ENCODE measurements at places on chromosomes 6 and 20.

GRCh38 chr20:2125474-2126112, 24.0 kb downstream of the STK35 start:
- no peak for DNase-seq

GRCh38 chr20:31845300-31845863, at the start of gene FOXS1:
TSS of gene FOXS1 (minus strand) at chr20:31845604. CDS start at chr20:31845542, 62 bp downstream.
- DNase-seq, result no peak

GRCh38 chr6:34489207-34489805, 23.4 kb downstream of the PACSIN1 start:
- no peak for DNase-seq

DNA sequence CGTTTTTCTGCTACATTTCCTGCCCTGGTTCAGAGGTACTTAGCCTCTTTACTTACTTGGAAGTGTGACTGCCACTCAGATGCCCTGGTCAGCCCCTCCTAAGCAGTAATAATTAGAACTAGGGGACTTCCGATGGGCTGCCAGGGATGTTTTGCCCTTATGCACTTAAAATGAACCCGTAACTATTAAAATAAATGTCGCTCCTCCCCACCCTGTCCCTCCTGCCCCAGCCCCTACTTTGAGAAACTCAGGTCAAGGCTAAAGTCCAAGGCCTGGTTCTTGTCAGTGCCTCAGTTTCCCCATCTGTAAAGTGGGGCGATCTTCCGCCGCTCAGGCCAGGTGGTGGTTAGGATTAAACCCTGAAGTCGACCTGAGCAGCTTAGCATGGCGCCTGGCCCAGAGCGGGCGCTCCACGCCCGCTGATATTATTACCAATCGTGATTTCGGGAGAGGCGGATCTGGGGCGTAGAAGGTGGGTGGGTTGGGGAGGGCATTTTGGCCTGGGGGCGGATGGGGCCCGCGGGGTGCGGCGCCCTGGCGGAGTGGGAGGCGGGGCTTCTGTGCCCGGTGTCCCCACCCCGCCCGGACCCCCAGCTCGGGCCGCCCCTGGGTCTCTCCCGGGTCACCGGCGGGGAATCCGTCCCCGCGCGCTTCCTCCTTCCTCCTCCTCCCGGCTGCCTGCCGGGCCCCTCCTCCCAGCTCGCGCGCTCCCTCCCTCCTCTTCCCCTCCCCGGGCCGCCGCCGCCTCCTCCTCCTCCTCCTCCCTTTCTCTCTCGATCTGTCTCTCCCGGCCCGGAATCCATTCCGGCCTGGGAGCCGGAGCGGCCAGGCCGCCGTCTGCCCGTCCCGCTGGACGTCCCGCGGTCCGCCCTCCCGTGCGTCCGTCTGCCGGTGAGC, at the start of gene SRC:
Gene SRC (plus strand): TSS at position 802 of the 897 bp plus-strand sequence. CDS start 38,014 bp downstream, outside the sequence.
- DNase-seq, result peak; percentile 57

DNA sequence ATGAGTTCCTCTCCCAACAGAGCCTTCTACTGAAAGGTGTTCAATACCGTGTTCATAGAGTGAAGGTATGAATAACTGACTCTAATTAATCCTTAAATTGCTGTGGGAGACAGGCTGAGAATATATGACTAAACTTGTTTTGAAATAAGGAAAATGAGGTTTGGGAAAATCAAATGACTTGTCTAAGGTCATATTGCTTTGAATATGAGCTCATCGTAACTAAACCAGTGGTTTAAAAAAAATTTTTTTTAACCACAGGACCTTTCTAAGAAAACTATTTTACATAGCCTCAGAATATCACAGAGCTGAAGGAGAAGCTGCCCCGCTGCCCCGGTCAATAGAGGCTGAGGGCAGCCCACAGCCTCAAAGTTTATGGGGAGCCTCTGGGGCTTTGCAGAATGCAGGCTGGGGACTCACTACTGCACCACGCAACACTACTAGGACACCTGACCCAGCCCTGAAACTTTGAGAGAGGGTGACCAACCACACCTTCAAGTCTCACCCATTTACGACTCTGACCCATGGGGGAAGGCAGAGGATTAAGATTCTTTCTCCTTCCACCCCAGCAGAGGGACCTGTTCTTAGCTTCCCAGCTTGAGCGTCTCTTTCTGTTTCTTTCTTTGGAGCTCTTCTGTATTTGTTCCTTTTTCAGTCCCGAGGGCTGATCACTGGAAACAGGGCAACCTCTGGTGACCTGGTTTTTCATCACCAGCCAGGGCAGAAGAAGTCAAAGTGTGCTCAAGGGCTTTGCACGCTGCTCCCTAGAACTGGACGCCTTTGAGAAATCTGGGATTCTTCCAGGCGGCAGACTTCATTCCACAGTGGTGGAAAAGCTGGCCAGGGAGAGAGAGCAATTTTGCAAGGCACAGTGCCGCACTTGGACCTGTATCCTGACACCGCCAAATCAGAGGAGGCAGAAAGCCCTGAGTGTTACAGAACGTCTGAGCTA, 220.2 kb downstream of the ATXN1 start:
- no peak for DNase-seq

- no peak for DNase-seq
Observed at GRCh38 chr6:149468179-149468578, 16.6 kb downstream of the ZC3H12D start.

GRCh38 chr6:89951574-89952104, 57.4 kb downstream of the GJA10 start:
- peak; percentile 83 for DNase-seq

GRCh38 chr6:87350516-87350915, 5.9 kb downstream of the C6orf163 start:
- DNase-seq, result no peak

DNA sequence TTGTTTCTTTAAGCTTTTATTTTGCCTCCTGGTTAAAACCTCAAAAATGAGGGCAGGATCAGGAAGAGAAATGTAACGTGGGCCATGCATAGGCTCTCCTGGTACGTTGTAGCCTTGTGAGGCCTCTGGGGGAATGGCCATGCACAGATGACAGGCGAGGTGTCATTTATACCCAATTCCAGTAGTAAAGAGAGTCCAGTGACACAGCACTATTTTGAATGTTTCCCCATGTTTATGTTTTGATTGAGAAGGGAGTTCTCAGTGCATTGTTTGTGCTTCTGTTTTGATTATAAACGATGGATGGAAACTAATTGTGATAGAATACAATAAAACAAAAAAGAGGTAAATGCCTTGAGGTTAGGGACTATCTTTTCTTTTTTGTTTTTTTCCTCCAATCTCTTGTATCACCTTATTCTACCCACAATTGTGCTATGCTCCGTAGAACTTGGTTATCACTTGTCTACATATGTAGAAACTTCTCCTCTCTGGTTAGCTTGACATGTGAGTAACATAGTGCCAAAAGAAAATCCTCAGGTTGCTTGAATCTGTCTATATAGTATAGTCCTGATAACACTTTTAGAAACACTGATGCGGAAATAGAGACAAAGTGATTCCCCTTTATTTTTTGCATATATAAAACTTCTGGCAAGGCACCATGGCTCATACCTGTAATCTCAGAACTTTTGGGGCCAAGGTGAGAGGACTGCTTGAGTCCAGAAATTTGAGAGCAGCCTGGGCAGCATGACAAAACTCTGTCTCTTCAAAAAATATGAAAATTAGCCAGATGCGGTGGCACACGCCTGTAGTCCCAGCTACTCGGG, 6.9 kb upstream of the SMIM28 start:
- DNase-seq, result no peak

DNA sequence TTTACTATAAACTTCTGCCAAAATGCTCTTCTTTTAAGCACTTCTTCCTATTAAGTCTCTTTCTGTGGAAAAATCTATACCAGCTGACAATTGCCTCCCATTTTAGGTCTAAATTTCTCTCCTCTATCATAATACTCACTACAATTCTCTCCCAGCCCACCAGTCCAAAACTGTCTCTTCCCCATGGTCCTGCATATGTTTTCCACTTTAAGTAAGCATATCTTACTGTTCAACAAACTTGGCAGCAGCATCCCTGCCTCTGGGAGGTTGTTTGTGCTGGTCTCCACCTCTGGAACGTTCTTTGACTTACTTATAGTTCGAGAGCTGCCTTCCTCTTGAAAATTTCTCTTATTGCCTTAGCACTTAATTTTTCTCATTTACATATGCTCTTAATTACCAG, 180.5 kb downstream of the COL12A1 start:
- no peak for DNase-seq

- DNase-seq, result no peak
Observed at GRCh38 chr6:6230286-6230685, 90.2 kb downstream of the F13A1 start.

DNA sequence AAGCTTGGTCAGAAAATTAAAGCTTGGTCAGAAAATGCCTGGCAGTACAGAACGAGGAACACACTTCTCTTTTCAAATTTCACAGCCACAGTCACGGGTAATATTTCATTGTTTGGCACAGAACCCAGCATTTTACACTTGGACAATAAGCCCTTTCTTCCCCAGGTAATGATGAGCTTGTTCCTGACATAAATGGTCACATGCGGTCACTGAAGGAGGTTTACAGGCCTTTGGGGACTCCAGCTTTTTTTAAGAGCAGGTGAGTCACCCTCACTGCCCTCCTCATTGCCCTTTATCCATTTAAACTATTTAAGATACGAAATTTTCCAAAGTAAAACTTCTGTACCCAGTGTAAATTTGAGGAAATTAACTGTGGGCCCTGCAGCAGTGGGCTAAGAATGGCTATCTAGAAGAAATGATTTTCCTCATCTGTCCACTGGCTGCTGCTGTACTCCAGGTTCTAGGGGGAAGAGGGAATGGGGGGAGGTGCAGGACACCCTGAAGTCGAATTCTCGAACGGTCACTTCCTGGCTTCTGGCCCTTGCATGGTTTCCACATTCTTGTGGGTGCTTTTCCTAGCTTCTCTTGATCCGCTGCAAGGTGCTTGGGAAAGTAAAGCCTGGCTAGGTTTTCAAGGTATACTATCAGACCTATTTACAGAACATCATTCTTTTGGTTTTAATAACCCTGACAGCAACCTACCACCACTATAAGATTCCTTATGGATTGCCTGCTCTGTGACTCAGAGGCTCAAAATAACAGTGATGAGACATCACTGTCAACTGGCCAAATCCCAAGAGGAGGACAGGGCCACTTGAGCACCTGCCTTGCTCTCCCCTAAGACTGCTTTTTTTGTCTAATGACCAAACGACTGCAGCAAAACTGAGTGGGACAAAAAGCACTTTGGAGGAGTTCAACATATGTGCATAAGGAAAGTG, 75.8 kb downstream of the PREP start:
- no peak for DNase-seq

DNA sequence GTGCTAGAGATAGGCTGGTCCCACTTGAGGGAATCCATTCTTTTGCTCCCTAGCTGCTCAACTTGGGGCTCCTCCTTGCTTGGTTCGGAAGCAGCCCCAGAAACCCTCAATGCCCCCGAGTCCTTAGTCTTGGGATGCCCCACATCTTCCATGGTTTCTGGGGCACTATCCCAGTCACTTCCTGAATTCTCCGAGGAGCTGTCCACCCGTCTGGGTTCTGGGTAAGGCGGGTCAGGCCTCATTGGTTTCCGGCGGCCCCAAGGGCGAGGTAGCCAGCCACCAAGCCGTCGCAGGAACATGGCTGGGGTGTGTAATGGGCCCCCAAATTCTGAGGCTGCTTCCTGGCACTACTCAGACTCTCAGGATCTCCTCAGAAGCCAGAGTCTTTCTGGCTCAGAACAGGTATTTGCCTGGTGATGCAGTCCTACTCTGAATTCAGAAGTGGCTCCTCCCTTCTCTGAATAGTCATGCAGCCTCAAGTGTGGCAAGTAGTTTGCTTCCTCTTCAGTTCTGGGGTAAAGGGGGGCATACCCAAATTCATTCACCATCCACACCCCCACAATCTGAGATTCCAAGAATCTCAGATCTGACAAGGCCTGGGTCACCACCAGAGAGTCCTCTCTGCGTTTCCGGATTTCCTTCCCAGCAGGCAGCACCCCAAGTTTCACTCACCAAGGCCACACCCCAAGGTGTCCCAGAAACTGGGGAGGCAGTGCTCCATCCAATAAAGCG, 763 bp downstream of the C6orf47 start:
- no peak for DNase-seq

GRCh38 chr6:42341771-42342553, 109.8 kb downstream of the TRERF1 start:
- DNase-seq, result no peak

GRCh38 chr20:35606127-35606526, 9.5 kb upstream of the SPAG4 start:
- DNase-seq, result no peak

DNA sequence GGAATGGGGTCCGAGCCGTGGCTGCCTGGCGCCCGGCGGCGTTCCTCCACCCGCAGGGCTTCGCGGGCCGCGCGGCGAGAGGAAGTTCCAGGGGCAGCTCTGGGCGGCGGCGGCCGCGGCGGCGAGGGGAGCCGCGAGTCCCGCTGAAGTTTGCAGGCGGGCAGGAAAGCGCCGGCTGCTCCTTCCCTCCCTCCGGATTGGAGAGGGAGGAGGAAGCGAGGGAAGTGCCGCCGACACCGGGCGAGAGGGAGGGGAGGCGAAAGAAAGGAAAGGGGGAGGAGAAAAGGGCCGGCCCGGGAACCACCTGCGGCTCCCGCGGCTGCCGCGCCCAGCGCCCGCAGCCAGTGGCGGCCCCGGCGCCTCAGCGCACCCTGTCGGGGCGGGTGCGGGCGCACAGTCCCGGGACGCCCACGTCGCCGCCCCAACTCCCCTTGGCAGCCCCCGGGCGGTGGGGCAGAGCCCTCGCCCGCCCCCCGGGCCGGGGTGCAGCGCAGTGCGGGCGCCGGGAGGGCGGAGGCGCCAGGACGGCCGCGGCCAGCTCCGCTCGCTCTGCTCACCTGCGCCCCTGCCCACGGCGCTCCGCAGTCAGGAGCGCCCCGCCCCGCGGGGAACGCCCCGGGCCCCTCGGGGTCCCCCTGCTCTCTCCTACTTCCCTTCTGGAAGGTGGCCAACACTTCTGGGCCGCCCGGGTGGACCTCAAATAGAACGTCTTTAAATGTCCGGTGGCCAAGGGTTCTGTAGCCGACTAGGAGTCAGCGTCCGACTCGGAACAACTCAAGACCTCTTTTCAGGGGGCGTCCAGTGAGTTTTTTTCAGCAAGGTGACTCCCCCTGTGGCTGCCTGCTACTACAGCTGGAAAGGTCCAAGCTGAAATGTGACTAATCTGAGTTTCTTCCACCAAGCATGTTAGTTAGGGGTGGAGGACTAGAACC, 80.3 kb upstream of the CCDC28A start:
- DNase-seq, result no peak

- no peak for DNase-seq
Observed at GRCh38 chr6:170376386-170377043, 70.0 kb downstream of the FAM120B start.
